ENCODE measurements at places on chromosomes 11 and 22. TPM values are rescaled to one million over a fixed set of nuclear protein-coding genes. Genes with fewer than 3 reads are reported as not detected.

GRCh38 chr22:23820748-23821211 lies 18.0 kb downstream of the DERL3 start:
- peak overlapping the region; percentile 21 for H3K4me3 ChIP-seq
- H3K27me3 ChIP-seq: no peaks in the 10 kb centered on the region
- peak; percentile 34 for DNase-seq
- peaks cover 11% of the 10 kb centered on the region for H3K4me1 ChIP-seq
- H3K36me3 ChIP-seq: peaks cover 5% of the 10 kb centered on the region
- peak overlapping the region; percentile 48 for H3K27ac ChIP-seq

DNA sequence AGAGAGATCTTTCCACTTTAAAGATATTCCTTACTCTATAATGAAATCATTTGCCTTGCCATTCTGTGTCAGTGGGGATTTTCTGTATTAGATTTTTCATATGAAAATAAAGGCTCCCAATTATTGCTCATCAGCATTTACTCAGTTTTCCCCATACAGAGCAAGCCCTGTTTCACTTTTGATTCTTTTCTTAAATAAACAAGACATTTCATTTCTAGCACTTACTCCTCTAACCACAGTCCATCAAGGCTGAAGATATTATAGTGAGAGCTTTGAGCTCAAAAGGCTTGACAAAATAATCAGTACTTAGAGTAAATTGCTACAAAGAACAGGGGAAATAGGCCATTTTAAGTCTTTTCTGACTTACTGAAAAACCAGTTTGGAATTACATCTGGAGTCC lies 385.1 kb downstream of the LRRC4C start:
- H3K27ac ChIP-seq: no peak overlapping the region
- H3K36me3 ChIP-seq: no peaks in the 10 kb centered on the region
- no peaks in the 10 kb centered on the region for H3K4me1 ChIP-seq

GRCh38 chr11:74650498-74650897 lies 58.1 kb downstream of the POLD3 start:
- H3K27me3 ChIP-seq: no peaks in the 10 kb centered on the region
- H3K27ac ChIP-seq: no peak overlapping the region
- H3K36me3 ChIP-seq: peaks cover 27% of the 10 kb centered on the region
- H3K4me1 ChIP-seq: no peaks in the 10 kb centered on the region
- no peak for DNase-seq

LSP1 gene
- 312 TPM for total RNA-seq

DNA sequence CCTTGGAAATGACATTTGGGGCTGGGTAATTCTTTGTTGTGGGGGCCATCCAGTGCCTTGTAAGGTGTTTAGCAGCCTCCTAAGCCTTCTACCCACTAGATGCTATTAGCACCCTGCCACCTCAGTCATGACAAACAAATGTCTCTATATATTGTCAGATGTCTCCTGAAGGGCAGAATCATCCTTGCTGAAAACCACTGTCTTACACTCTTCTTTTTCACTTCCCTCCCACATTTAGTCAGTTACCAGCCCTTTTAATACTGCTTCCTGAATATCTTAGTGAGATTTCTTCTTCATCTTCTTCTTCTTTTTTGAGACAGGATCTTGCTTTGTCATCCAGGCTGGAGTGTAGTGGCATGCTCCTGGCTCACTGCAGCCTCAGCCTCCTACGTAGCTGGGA lies 33.1 kb downstream of the TNRC6B start:
- H3K4me1 ChIP-seq: peaks cover 75% of the 10 kb centered on the region
- H3K27ac ChIP-seq: peak overlapping the region; percentile 40
- H3K36me3 ChIP-seq: no peaks in the 10 kb centered on the region
- no peak for DNase-seq
- peak overlapping the region; percentile 55 for H3K4me3 ChIP-seq
